ENCODE measurements at places on chromosomes 3 and 15. TPM values are rescaled to one million over a fixed set of nuclear protein-coding genes. Genes with fewer than 3 reads are reported as not detected.

DNA sequence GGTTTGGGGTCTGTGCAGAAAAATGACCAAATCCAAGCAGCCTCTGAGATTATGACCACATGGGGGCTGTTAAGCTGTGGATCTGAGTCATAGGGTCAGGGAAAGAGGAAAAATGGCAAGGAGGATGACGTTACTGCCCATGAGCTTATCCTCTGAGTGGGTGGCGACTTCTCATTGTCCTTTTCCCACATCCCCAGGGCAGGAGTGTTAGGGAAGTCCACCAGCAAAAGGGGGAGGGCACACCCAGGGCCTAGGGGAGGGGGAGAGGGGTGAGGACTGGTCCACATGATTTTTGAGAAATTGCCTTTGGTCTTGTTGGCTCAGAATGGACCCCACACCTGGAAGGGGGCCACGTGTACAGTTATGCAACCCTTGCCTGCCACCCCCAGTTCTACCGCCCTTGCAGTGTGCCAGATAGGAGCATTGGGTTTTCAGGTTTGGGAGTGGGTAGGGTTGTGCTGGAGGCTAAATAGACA, 2.6 kb downstream of the CD276 start:
- peaks cover 30% of the 10 kb centered on the region for H3K27me3 ChIP-seq
- no peaks in the 10 kb centered on the region for H3K4me1 ChIP-seq
- no peak for DNase-seq
- H3K27ac ChIP-seq: no peak overlapping the region

DNA sequence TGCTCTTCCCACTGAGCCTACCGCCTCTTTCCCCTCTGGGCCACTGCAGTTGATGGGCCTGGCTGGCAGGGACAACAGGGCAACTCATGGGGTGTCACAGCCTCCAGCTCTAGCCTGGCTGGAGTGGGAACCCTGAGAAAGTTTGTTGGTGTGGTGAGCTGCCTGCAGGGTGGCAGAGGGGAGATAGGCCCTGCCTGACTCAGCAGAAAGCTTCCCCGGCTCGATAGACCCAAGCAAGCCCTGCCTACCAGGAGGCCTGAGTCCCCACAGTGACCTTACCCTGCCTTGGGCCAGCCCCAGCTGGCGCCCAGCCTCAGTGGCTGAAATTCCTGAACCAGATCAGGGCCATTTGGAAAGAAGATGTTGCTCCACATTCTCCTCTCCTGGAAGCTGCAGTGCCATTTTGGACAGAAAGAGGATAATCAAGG, 29.4 kb downstream of the ABTB1 start:
- H3K27ac ChIP-seq: no peak overlapping the region
- H3K36me3 ChIP-seq: no peaks in the 10 kb centered on the region
- no peaks in the 10 kb centered on the region for H3K4me1 ChIP-seq
- no peak for DNase-seq

- no peaks in the 10 kb centered on the region for H3K36me3 ChIP-seq
- H3K4me3 ChIP-seq: no peak overlapping the region
- peaks cover 5% of the 10 kb centered on the region for H3K27me3 ChIP-seq
- no peaks in the 10 kb centered on the region for H3K4me1 ChIP-seq
- H3K27ac ChIP-seq: no peak overlapping the region
Measured at GRCh38 chr15:100875495-100875894, 4.1 kb upstream of the ALDH1A3 start.

DNA sequence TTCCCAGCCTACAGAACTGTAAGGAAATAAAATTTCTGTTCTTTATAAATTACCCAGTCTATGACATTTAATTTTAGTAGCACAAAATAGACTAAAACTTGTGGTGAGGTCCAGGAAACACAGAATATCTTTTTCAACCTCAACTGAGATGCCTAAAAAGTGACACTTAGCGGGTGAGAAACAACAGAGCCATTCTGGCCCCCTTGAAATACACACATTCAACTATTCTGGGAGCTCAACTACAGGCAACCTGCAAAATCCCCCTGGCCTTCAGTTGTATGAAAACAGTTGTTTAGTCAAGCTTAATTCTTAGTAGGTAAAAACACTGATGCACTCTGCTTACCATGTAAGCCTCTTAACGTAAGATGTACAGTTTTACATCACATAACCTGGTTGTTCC, 66.8 kb downstream of the ANKRD28 start:
- no peak overlapping the region for H3K4me3 ChIP-seq
- no peaks in the 10 kb centered on the region for H3K27me3 ChIP-seq
- no peak overlapping the region for H3K27ac ChIP-seq
- peaks cover 10% of the 10 kb centered on the region for H3K36me3 ChIP-seq
- DNase-seq: no peak

DNA sequence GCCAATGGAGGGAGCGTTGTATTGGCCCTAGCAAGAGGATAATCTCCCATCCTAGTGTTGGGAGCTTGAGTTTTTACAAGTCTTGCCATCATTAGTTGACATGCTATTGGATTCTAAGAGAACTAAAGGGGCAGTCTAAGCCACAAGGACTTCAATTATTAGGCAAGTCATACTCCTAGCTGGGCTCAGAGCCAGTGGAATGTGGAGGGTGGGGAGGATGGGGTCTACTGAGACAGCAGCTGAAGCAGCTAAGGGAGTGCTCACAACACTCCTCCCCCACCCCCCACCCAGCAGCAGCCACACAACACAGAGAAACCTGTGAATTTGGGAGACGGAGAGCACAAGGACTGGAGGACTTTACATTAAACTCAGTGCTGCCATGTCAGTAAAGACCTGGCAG, 27.9 kb downstream of the FRG2C start:
- no peak for DNase-seq
- H3K4me1 ChIP-seq: no peaks in the 10 kb centered on the region
- no peaks in the 10 kb centered on the region for H3K36me3 ChIP-seq
- H3K4me3 ChIP-seq: no peak overlapping the region
- H3K27me3 ChIP-seq: no peaks in the 10 kb centered on the region
- H3K27ac ChIP-seq: no peak overlapping the region

- no peaks in the 10 kb centered on the region for H3K27me3 ChIP-seq
- no peak overlapping the region for H3K27ac ChIP-seq
- H3K4me1 ChIP-seq: no peaks in the 10 kb centered on the region
- no peaks in the 10 kb centered on the region for H3K36me3 ChIP-seq
Measured at GRCh38 chr15:49848282-49848724, 227.5 kb downstream of the DTWD1 start.

DNA sequence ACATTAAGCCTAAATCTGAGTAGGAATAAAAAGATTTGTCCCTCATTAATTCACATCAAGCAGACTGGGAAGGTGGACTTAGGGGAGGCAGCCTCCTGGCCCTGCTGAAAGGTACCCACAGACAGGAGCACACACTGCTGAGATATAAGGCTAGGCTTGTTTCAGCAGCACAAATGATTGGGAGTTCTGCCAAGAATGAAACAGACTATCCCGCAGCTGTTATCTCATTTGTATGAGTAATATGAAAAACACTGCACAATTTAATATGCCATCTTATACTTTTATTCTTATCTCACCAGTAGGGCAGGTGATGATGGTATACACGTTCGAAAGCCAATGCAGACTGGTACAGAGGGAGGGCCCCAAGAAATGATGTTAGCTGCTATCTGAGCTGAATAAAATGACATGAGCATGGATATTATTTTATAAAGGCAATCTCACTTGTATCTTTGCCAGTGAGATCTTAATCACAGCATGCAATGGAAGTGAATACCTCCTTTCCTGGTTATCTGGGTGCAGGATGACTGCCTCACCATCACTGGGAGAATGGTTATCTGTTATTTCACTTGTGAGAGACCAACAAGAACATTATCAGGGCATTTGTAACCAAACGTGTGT, 258.7 kb upstream of the PPP2R3A start:
- H3K36me3 ChIP-seq: no peaks in the 10 kb centered on the region
- no peak overlapping the region for H3K27ac ChIP-seq
- H3K27me3 ChIP-seq: no peaks in the 10 kb centered on the region
- H3K4me1 ChIP-seq: no peaks in the 10 kb centered on the region
- no peak for DNase-seq
- H3K4me3 ChIP-seq: no peak overlapping the region

GRCh38 chr3:57006179-57006657, 54.2 kb upstream of the SPATA12 start:
- no peaks in the 10 kb centered on the region for H3K4me1 ChIP-seq
- no peak for DNase-seq
- no peak overlapping the region for H3K27ac ChIP-seq
- H3K4me3 ChIP-seq: no peak overlapping the region
- H3K27me3 ChIP-seq: no peaks in the 10 kb centered on the region
- no peaks in the 10 kb centered on the region for H3K36me3 ChIP-seq

DNA sequence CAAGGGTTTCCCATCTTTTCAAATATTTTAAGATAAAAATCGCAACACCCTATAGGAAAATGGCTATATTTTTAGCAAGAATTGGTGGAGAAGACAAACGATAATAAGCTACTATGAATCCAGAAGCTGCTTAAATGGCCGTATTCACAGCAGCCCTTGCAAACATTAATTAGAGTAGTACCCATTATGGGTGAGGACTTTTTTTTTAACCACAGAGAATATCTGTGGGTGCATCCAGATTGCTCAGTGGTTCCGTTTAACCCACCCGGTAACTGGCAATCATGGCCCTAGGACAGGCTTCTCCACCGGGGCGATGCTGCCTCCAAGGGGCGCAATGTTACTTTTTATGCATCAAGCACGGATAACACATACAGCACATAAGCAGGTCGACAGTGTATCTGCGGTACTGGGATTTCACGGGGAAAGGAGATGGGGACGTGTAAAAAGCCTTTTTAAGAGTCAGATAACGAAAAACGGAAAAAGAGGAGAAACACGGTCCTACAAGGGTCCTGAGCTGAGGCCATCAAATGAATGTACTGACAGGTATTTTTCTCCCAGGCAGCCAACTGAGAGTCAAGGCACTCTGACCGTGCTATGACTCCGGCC, 968 bp upstream of the TMEM266 start:
- H3K4me3 ChIP-seq: peak overlapping the region; percentile 8
- no peak for DNase-seq
- peaks cover 19% of the 10 kb centered on the region for H3K4me1 ChIP-seq
- no peaks in the 10 kb centered on the region for H3K36me3 ChIP-seq

DNA sequence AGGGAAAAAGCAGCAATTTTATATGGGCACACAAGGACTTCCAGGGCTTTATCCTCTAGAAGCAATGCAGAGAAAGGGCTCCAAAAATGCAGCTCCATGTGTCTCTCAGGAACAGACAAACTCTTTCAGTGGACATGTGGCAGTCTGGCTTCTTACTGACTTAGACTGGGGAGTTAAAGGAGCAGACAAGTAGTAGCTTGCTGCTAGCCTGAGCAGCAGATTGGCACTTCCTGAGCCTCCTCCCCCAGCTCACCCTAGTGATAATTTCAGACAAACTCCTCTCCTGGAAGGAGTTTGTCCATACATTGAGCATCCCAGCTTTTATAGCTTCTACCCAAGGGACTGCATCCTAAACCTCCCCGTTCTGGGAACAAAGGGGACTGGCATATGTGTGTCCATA, 101.7 kb upstream of the MANF start:
- no peak overlapping the region for H3K27ac ChIP-seq
- H3K27me3 ChIP-seq: no peaks in the 10 kb centered on the region
- DNase-seq: no peak
- no peaks in the 10 kb centered on the region for H3K4me1 ChIP-seq
- no peak overlapping the region for H3K4me3 ChIP-seq

DNA sequence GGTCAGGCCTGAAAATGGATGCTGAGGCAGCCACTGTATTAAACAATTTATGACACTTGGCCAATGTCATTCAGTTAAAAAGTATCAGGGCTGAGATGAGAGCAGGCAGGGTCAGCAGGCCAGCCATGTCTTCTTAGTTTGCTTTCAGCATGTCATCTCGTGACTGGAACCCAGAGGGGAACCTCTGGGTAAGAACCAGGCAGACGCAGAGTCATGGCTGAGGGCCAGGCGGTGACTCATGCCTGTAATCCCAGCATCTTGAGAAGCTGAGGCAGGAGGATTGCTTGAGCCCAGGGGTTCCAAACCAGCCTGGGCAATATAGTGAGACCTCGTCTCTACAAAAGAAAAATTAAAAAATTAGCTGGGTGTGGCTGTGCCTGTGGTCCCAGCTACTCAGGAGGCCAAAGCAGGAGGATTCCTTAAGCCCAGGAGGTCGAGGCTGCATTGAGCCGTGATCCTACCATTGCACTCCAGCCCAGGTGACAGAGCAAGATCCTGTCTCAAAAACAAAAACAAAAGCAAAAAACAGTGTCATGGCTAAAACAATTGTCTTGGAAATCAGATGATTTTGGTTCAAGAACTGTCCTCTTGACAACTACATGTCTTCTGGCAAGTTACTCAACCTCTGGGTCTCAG, 11.7 kb downstream of the BCL2L10 start:
- no peak for DNase-seq
- no peak overlapping the region for H3K27ac ChIP-seq
- no peaks in the 10 kb centered on the region for H3K27me3 ChIP-seq
- no peak overlapping the region for H3K4me3 ChIP-seq
- no peaks in the 10 kb centered on the region for H3K36me3 ChIP-seq

GRCh38 chr3:156682501-156682900, 8.1 kb downstream of the TIPARP start:
- peaks cover 84% of the 10 kb centered on the region for H3K4me1 ChIP-seq
- no peaks in the 10 kb centered on the region for H3K27me3 ChIP-seq
- H3K36me3 ChIP-seq: peaks cover 22% of the 10 kb centered on the region
- H3K27ac ChIP-seq: no peak overlapping the region
- no peak overlapping the region for H3K4me3 ChIP-seq
- no peak for DNase-seq

DNA sequence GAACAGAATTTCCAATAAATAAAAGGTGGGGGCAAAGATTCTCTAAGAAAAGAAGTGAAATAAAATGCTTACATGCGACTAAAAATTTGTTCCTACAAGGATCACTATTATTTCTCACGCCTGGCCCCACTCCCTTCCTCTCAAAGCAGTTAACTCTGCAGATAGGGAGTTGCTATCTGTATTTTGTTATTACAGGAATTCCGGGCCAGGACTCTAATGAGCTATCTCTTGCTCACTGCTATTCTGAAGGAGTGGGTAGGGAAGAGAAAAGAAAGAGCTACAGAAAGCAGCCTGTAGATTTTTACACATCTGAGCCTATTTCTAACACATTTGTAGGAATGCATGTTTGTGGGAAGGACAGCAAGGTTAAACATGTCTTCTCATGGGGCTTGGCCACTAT, 140.4 kb downstream of the PCCB start:
- H3K4me1 ChIP-seq: no peaks in the 10 kb centered on the region
- no peaks in the 10 kb centered on the region for H3K36me3 ChIP-seq
- no peaks in the 10 kb centered on the region for H3K27me3 ChIP-seq
- no peak overlapping the region for H3K4me3 ChIP-seq
- H3K27ac ChIP-seq: no peak overlapping the region

DNA sequence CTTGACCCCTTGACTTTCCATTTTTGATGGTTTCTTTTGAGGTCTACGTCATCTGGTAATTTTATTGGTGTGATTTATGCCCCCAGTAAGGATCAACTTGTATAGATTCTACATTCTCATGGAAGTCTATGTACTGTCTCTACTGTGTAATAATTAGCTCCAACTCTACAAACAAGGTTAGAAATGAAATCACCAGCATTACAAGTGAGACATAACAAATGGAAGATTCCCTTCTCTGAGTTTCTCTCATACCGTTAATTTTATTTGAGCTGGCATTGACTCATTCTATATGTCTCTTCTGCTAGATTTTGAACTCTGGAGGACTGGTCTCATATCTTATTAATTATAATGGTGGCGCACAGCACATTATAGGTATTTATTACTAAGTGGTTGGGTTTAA, 138.9 kb downstream of the LPP start:
- DNase-seq: no peak
- no peaks in the 10 kb centered on the region for H3K27me3 ChIP-seq
- H3K27ac ChIP-seq: no peak overlapping the region
- H3K36me3 ChIP-seq: no peaks in the 10 kb centered on the region

The DUOXA1 gene
- total RNA-seq: not detected

The ARHGEF3 gene
- total RNA-seq: 55.1 TPM

The MME gene
- not detected for total RNA-seq

The TMEM266 gene
- 0.11 TPM for total RNA-seq

The FAM81A gene
- 0.97 TPM for total RNA-seq

The RTP1 gene
- total RNA-seq: not detected

The ALG1L2 gene
- not detected for total RNA-seq

The GOLGA8J gene
- total RNA-seq: 0.11 TPM

The TGFBR2 gene
- 56.3 TPM for total RNA-seq

The KATNBL1 gene
- 42.2 TPM for total RNA-seq

Data from CD8-positive, alpha-beta memory T cell (primary cell).